Peyer's patch (tissue), 4 donors: ENCODE measurements at places on chromosomes 16 and 17. TPM values are rescaled to one million over a fixed set of nuclear protein-coding genes. Genes with fewer than 3 reads are reported as not detected.
A peak's percentile ranks its signal among the peaks of the same experiment; 100 is the strongest.

CLEC18C gene
- not detected for total RNA-seq

PRKAR1A gene
- 197 TPM for total RNA-seq

GRAP gene
- 3.2 TPM for total RNA-seq

GRCh38 chr16:6926762-6927161 is 405.9 kb upstream of the RBFOX1 start:
- DNase-seq = no peak

GRCh38 chr17:75809631-75810111 is 25.1 kb downstream of the UNK start:
- DNase-seq = no peak

- DNase-seq = no peak
Observed at GRCh38 chr17:54990118-54990517, 21.6 kb downstream of the STXBP4 start.

GRCh38 chr16:64657316-64658011 is 464.4 kb downstream of the CDH11 start:
- no peak for DNase-seq

DNA sequence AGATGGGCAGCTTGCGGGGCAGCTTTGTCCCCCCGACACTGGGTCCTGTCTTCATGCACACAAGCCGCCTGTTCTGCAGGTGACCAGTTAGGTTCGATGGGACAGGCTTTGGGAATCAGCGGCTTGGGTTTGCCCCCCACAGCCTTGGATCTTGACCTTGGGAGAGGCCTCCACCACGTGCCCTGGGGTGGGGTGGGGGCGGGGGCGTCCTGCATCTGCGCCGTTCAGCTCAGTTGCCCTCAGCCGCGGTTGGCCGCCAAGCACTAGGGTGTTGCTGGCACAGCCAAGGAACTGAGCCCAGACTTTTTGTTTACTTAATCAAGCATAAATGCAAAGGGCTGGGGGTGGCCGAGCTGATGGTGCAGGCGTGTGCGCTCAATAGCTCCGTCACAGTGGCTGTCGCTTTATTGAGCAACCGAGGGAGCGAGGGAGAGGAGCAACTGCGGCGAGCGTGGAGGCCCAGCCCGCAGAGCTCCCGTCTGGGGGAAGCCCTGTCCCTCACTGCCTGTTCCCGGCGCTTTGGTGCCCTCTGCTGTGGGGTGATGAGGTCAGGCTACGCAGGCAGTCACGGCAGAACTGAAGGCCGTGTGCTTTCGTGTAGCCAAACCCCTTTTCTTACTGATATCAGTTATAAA is 33.9 kb downstream of the JPH3 start:
- DNase-seq = peak; percentile 92

DNA sequence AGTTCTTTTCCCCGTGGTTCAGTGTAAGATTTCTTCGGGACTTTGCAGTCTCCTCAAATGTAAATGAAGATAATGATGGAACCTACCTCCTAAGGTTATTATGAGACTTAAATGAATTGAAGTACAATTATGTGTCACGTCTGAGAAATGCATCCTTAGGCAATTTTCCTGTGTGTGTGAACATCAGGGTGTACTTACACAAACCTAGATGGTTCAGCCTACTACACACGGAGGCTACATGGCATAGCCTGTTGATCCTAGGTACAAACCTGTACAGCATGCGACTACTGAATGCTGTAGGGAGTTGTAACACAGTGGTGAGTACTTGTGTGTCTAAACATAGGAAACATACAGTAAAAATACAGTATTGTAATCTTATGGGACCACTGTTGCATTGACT is 1.1 kb upstream of the FAM20A start:
- no peak for DNase-seq
